ELR (cell line): ENCODE measurements at places on chromosomes 12 and 14.

- DNase-seq, result no peak
These were observed 33.2 kb downstream of the NCKAP5L start for GRCh38 chr12:49794811-49795653.

GRCh38 chr14:37970696-37971095 is 237.0 kb upstream of the SSTR1 start:
- no peak for DNase-seq

- DNase-seq, result peak; percentile 43
These were observed 58.5 kb upstream of the TMPO start for GRCh38 chr12:98456576-98457573.

DNA sequence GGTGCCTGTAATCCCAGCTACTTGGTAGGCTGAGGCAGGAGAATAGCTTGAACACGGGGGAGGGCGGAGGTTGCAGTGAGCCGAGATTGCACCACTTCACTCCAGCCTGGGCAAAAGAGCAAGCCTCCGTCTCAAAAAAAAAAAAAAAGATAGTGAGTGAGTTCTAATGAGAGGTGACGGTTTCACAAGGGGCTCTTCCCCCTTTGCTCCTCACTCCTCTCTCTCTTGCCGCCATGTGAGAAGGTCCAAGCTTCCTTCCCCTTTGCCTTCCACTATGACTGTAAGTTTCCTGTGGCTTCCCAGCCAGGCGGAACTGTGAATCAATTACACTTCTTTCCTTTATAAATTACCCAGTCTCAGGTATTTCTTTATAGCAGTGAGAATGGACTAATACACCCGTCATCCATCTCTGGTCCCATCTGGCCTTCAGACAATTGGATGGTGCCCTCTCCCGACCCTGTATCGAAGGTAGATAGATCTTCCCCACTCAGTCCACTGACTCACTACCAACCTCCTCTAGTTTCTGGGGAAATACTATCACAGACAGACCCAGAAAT is 27.0 kb upstream of the RCOR1 start:
- DNase-seq, result no peak

DNA sequence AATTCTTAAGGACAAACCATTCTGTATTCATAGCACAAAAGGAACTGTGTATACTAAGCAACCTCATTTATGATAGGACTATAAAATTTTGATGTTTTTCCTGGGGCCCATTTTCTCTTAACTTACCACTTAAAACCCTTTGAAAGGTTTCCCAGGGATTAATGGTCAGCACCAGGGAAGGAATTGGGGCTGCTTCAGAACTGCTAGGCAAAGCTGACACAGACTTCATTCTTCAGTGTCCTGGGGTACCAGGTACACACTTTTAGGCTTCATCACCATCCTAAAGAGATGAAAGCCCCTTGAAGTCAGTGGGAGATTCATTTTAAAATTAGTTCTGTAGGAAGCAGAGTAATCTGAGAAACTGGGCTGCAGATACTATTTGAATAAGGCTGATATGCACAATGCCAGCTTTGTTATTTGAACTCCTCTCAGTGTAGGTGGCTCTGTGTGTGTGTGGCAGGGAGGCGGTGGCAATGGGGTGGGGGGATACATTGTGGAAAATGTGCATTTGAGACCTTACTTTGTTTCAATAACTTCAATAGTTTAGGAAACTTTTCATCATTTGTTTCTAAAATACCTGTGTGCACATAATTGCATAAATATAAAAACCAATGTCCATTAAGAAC is 329.3 kb upstream of the DCN start:
- DNase-seq, result no peak

DNA sequence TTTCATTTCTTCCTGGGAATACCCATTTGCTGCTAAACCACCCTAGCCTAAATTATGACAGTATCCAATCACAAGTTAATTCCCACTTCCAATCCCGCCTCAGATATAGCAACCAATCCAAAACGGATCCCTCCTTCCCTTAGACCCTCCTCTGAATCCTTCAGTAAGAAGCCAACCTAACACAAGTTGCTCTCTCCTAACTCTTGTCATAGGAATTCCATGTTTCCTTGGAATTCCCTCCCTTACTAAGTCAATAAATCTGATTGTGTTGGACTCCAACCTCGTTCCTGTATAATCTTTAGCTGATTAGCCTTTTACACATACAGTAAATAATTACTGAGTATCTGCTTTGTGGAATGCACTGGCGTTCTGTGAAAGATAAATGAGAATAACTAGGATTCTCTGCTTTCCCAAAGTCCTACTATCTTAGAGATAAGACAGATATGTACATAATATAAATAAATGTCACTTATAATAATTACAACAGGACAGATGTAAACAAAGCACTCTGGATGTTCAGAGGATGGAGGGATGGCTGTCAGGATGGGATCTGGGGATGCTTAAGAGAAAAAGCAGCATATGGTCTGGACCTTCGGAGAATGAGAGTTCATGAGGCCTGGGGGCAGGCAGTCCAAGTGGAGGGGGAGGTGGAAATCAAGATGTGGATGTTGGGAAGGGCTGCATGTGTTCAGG is 185.8 kb upstream of the SOX5 start:
- no peak for DNase-seq

DNA sequence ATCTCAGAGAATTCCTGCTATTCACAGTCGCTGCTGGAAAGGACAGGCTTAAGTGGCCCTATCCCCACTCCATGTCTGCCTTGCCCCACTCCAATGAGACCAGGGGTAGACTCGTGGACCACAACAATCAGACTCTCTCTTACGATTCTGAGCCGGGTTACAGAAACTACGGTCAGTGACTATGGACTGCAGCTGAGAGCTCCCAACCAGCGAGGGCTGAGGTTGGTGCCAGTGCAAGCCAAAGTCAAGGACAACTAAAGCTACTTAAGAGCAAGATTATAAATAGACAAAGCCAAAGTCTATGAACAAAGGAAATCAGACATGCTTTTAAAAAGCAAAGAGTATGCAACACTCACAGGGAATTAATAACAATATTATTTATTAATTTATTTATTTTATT is 18.3 kb upstream of the AMIGO2 start:
- DNase-seq, result no peak

DNA sequence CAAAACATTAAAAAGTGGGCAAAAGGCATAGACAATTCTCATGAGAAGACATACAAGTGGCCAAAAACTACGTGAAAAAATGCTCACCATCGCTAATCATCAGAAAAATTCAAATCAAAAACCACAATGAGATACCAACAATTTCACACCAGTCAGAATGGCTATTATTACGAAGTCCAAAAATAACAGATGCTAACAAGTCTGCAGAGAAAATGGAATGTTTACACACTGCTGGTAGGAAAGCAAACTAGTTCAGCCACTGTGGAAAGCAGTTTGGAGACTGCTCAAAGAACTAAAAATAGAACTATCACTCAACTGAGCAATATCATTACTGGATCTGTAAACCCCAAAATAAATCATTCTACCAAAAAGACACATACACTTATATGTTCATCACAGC is 76.2 kb downstream of the PRKD1 start:
- DNase-seq, result no peak

GRCh38 chr12:43052441-43052840 is 462.9 kb upstream of the PRICKLE1 start:
- DNase-seq, result no peak

GRCh38 chr12:14618983-14619382 is 51.3 kb upstream of the PLBD1 start:
- peak; percentile 27 for DNase-seq

DNA sequence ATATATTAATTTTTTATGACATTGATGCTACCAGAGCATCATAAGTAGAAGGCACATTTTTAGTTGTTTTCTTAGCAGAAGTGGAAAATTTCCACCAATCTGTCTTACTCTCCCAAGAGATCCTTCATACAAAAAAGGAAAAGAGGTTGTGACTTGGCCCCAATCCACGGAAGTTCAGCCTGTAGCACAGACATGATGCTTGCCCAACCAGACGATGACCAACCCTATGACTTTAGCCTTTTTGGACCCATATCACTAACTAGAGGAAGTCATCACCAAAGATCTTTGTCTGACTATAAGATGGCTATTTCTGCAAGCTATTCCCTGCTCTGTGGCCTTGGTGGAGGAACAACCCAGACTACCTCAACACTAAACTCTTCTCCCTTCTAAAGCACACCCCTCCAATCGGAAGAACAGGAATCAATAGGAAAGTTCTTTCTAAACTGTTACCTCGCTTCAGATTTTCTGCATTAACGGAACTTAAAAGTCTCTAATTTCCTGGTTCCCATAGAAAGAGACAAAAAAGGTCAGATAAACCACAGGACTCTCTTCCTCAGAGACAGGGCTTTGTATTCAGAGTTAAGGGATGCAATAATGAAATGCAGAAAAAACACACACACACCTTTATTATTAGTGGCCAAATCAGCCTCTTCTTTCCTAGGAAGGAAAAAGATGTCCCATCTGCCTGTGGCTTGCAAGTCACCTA is 4.1 kb upstream of the RHOJ start:
- no peak for DNase-seq

DNA sequence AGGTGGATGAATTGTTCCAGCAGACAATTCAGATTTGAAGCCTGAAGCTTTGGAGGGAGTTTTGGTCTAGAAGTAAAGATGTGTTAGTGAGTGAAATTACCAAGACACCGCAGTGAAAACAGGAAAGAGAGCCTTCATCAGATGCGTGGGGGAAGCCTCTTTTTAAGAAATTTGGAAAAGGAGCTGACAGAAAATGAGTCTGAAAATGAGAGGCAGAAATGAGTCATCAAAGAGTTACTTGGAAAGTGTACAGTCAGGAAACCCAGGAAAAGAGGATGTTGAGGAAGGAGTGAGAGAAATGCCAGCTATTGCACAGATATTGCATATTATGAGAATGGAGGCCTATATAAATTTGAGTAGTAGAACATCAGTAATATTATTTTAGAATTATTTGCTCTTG is 520.7 kb downstream of the NRXN3 start:
- no peak for DNase-seq

DNA sequence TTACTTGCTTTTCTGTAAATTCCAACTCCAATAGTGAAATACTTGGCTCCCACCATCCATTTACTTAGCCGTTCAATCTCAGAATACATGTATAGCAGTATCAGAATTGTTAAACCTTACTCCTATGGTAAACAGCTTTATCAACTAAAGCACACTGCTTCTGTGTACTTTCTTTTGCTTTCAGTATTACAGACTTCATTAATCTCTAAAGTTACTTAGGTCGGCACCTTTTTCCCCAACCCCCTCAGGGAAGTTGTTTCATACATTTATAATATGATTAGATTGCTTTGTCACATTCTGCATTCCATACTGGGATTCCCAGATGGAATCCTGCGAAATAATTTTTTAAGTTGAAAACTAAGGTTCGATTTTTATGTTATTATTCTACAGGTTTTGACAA is 12.5 kb downstream of the AVPR1A start:
- DNase-seq, result no peak

DNA sequence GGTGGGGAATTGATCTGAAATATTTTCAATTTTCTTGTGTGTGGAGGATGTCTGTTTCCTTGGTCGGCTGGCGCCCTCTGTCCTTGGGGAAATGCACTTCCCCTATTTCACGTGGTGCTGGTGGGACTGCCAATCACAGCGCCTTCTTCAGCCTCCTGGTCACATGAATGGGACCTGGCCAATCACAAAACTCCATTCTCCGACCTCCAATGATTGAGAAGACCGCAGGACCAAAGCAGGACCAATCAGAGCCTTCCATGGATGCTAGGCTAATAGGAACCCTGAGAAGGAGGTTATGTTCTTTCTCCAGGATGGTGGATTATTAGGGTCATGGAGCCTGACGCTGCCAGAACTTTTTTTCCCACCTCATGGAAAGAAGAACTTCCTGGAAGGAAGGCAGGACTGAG is 188.7 kb downstream of the TTC8 start:
- DNase-seq, result peak; percentile 53

DNA sequence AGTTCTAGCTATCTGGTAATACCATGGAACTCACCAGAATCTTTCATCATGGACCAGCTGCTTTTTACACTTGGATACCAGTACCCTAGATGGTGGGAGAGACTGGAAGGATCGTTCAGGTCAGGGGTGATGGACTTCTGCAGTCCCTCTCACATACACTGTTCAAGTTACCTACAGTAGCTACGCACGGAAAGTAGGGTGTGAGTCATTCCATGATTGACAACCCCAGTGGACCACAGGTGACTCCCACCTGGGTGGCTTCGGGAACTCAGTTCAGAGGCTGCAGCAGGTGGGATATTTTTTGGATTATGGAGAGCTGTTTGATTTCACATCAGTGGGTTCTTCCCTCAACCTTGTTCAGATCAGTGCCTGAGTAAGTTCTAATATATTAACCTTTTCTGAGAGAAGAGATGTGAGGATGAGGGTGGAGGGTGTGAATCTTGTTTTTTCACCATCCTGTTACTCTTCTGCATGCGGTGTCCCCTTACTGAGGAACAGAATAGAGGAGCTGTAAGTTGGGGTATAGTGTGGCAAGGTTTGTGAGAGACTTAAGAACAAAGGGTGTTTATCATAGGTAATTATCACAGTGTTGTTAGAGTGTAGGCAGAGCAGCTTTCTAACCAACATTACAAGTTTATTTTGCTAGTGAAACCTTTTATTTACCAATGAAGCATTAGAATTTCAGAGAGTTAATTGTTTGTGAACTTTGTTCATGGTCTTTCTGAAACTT is 39.6 kb downstream of the PRKCH start:
- no peak for DNase-seq

DNA sequence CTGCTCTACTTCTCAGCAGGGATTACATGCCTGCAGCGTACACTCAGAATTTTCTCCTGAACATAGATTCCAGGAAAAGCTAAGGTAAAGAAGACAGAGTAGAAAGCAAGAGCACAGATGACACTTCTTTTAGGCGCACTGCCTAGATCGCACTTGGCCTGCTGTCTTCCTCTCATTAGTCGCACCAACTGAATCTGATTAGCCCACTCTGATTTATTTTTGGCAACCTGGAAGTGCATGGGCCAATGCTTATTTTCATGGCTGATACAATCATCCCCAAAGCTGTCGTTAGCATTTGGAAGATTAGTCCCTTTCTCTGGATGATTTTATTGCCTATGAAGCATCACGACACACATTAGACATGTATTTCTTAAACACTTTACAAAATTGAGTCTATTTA is 152.5 kb downstream of the PTPRO start:
- DNase-seq, result no peak

DNA sequence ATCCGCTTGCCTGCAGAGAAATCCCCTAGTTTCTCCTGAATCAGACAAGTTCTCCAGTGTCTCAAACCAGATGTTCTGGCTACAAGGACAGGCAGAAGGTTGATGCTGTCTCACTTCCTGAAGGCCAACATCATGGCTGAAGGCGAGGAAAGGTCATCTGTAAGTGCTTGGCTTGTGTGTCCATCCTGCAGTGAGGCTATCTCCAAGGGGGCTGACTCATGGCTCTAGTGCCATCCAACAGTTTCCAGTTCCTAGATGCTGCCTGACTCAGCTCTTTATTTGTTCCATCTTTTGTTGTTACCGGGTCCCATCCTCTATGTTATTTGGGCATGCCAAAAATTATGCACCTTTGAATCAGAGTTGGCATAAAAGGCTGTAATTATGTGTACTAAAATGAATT is 232.1 kb upstream of the TBX3 start:
- DNase-seq, result peak; percentile 94

- DNase-seq, result no peak
These were observed 1.8 kb downstream of the C1R start for GRCh38 chr12:7090222-7090998.

- no peak for DNase-seq
These were observed 62.0 kb upstream of the CSRP2 start for GRCh38 chr12:76940671-76941445.
